GM13976 (cell line): ENCODE measurements at places on chromosomes 12 and 14.

- DNase-seq: no peak
Measured at GRCh38 chr12:124395284-124395752, 100.4 kb downstream of the RFLNA start.

- DNase-seq: no peak
Measured at GRCh38 chr12:106013941-106014340, 124.8 kb downstream of the NUAK1 start.

DNA sequence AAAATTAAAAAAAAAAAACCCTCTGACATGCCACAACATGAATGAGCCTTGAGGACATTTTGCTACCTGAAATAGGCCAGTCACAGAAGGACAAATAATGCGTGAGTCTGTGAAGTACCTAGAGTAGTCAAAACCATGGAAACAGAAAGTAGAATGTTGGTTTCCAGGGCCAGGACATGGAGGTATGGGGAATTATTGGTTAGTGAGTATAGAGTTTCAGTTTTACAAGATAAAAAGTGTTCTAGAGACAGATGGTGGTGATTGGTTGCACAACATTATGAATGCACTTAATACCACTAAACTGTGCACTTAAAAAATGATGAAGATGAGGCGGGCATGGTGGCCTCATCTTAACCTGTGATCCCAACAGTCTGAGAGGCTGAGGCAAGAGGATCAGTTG is 47.6 kb upstream of the ZFP36L1 start:
- DNase-seq: no peak

GRCh38 chr12:82754856-82755255 is 68.2 kb downstream of the TMTC2 start:
- no peak for DNase-seq

- no peak for DNase-seq
Measured at GRCh38 chr12:5344131-5344530, 87.8 kb upstream of the NTF3 start.

- DNase-seq: no peak
Measured at GRCh38 chr14:50058113-50058512, 58.3 kb downstream of the VCPKMT start.

DNA sequence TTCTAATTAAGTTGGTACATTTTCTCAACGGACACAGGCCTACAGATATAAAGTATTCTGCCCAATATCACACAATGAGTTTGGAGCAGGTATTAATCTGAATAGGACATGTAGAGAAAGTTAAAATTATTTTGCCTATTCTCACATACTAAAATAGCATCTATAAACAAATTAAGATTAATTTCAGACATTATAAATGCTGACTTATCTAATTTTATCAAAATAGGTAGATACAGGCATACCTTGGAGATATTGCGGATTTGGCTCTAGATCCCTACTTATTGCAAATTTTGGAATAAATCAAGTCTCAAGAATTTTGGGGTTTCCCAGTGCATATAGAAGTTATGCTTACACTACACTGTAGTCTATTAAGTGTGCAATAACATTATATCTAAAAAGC is 41.0 kb upstream of the GRIP1 start:
- no peak for DNase-seq

GRCh38 chr14:90632451-90632850 is 183.8 kb downstream of the TTC7B start:
- DNase-seq: no peak

DNA sequence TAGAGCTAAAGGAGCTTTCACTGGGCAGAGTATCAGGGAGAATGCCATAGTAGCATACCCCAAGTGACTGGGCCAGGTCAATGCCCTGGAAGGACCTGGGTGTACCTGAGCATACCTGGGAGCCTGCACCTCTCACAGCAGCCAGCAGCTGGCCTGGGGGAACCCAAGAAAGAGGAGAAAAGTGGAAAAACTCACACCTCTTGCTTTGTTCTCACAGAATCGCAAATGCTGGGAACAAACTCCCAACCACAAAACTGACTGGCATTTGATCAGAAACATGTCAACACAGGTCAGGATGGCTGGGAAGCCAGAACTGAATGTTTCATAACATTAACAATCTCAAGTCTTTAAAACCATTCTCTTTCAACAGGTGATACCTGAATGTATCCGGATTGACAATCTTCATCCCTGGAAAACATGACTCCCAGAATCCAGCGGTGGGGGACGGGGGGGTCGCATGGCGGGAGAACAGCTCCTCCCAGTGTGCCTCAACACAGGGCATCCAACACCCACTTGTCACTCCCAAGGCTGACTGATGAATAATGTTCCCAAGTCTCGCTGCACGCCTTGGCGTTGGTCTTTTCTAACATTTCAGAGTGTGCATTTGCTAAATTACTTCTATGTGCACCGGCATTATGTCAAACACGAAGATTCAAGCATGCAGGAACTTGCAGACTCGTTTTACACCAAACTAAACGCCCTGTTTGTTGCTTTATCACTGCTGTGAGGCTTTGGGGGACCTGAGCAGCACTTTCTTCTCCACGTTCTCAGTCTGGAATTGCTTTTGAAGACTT is 7.9 kb downstream of the FOXN3 start:
- no peak for DNase-seq

DNA sequence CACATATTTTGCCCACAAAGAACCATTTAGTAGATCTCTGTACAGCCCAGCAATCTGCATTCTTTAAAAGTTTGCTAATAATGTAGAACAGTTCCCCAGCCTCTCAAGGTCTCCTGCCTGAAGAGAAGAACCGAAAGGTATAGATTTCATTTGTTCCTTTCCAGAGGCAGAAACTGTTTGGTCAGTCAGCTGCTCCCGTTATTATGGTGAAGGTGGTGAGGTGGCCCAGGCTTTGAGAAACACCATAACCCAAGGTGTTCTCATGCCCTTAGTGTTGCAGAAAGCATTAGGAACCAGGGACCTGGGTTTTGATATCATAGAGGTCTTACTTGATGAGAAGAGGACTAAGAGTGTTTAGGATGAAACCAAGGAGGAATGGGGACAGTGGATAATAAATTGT is 65.3 kb downstream of the SUSD6 start:
- DNase-seq: no peak

- no peak for DNase-seq
Measured at GRCh38 chr12:113812411-113813228, 153.5 kb downstream of the RBM19 start.
